ENCODE measurements at places on chromosomes 4 and X.

GRCh38 chr4:122476126-122476525, 19.6 kb upstream of the IL2 start:
- DNase-seq, result no peak

- no peak for DNase-seq
Observed at GRCh38 chr4:153639833-153640802, 44.0 kb upstream of the TLR2 start.

GRCh38 chr4:73735231-73735630, 5.1 kb upstream of the CXCL8 start:
- no peak for DNase-seq

- DNase-seq, result no peak
Observed at GRCh38 chr4:108772402-108772801, 9.5 kb upstream of the ETNPPL start.

DNA sequence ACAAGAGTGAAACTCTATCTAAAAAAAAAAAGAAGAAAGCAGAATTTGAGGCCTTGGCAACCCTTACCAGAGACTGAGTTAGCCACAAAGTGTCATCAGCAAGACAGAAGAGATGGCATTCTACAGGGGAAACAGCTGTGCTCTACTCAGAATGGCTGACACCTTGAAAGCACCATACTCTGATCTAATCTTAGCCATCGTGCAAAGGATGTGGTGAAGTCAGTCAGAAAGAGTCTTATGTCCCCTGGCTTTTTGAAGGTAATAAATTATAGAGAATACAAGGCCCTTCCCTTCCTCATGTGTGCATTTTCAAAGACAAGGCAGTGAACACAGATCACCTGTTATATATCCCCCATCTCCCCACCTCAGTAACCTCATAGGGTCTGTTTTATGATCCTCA, 13.2 kb downstream of the CLNK start:
- no peak for DNase-seq
